Non-pigmented ciliary epithelial cell (primary cell): ENCODE measurements at places on chromosomes 2 and 18.

DNA sequence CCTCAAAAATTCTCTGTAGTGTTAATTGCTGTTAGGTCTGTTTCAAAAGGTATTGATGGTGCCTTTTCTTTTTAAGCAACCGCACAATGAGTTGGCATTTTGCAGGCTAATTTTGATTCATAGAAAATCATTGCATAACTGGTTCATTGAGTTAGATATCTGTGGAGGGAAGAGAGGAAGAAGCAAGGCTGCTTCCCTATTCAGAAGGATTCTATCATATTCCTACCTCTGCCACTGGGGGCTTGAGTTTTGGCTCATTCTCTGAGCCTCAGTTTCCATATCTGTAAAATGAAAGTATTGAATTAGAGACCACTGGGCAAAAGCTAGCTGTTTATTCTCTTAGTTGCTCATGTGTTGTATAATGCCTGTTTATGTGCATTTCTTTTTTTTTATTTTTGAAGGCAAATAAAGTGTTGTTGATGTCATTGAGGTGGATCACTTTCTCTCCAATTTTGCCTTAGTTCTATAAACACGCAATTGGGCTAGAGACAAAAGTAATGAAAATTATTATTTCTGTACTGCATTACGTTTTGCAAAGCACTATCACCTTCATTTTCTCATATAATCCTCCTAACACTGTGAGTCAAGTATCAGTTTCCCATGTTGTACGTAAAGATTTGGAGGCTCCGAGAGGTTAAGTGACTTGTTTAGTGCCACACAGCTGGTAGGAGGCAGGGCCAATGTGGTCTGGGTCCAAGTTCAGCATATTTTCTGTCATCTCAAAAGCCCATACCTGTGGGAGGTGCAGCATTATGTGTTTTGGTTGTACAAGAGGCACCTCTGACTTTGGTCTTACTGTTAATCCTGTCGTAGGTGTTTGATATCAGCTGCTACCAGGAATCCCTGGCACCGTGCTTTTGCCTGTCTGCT, 5.9 kb downstream of the TRIB2 start:
- no peak for DNase-seq

DNA sequence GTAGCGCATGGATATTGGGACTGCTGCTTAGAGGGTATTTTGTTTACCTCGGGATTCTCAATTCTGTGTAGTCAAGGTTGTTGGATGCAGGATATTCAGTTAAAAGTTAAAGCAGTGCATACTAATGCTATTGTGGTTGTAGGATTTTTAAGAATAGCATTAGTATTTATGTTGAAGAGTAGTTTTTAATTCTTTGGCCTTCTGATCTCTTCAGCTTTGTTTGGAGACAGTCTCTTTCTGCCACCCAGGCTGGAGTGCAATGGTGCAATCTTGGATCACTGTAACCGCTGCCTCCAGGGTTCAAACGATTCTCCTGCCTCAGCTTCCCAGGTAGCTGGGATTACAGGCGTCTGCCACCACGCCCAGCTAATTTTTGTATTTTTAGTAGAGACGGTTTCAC, 1.5 kb downstream of the RHBDD1 start:
- no peak for DNase-seq

DNA sequence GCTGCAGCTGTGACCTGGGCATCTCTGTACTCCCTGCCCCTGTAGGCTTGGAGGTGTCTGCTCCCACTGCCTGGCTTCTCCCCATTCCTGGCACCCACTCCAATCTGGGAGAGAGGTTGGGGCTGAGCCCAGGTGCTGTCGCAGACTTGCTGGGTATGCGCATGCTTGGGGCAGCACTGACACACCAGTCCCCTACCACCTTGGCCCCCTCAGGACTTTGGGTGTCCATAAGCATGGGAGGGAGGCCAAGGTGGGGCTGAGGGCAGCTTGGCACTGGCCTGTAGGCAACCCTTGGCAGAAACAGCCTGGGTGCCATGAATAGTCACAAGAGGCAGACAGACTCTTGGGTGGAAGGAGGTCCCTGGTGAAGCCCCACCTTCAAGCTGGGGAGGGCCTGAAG, 136.8 kb downstream of the QPCT start:
- DNase-seq, result no peak

DNA sequence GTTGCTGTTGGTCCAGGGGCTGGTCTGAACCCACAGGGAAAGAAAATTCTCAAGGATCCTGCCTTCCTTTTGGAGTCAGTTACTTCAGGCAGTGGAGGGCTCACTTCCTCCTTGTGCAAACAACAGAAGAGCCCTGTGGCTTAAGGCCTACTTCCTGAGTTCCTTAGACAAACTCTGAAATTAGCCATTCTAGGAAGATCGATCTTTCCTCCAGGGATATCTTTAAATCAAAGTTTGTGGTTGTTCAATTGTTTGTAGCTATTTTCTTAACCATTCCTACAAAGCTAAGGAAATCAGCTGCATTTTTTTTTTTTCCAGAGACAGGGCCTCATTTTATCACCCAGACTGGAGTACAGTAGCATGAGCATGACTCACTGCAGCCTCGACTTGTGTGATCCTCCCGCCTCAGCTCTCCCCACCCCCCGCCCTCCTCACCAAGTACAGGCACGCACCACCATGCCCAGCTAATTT, 156.0 kb downstream of the TANC1 start:
- DNase-seq, result peak; percentile 78

GRCh38 chr2:7861910-7862702, 819.8 kb upstream of the ID2 start:
- no peak for DNase-seq

DNA sequence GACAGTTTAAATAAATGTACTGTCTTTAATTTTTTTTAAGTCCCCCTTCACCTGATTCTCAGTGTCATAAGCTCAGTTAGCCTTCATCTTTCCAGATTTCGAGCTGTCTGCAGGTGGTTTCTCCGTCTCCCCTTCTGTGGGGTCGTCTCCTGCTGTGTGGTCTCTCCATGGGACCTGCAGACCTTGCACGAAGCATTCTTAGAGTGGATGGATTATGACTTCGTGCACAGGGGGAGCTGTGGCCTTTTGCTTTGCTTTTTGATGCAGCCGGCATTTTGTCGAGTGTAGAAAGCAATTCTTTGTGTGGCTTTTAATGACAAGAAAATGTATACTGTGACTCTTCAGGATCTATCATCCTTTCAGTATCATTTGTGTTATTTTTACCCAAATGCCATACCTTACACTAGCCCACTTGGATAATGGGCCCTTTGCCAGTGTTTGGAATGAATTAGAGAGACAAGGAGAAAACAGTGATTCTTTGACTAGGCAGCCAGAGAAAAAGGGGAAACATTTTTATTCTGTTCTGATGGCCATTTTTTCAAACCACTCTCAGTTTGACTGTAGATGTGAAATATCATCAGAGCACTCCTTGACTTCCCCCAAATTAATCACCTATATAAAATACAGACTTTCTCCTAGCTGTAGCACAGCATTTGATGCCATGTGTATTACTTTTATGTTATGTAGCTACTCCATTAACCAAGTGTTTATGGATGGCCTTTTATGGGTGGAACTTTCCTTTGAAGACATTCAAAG, 54.3 kb downstream of the ITGA6 start:
- no peak for DNase-seq

GRCh38 chr2:41900101-41900577, 147.7 kb upstream of the PKDCC start:
- no peak for DNase-seq

DNA sequence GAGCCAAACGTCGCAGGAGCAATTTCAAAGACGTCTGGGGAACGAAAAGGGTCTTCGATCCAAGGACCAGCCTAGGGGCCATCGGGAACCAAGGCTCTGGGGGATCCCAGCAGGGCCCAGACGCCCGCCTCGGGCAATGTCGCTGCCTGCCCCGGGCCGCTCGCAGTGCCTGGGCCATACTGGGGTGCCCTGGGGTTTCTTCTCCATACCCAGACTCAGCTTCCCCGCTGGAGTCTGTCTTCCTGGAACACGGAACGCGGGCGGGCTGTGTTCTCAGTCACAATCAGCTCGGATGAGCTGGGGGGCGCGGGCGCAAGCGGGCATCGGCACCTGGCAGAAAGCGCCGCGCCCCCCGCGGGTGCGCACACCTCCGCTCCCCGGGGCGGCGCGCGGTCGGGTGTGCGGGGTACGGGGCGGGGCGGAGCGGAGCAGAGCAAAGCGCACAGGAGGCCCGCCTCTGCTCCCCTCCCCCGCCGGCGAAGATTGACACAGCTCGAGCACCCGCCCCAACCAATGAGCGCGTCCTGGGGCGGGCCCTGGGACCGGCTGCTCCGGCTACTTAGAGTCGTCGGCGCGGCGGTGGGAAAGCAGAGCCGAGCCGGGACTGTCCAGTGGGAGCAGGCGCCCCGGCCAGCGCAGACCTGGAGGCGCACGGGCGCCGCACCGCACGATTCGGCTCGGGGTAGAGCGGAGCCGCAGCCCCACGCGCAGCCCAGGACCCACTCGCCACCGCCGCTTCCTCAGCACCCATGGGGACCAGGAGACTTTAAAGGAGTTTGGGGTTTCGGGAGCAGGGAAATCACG, at the start of gene LRATD1:
Gene LRATD1 (plus strand): TSS at position 585 of the 804 bp plus-strand sequence. CDS start 1,263 bp downstream, outside the sequence.
- peak; percentile 20 for DNase-seq

DNA sequence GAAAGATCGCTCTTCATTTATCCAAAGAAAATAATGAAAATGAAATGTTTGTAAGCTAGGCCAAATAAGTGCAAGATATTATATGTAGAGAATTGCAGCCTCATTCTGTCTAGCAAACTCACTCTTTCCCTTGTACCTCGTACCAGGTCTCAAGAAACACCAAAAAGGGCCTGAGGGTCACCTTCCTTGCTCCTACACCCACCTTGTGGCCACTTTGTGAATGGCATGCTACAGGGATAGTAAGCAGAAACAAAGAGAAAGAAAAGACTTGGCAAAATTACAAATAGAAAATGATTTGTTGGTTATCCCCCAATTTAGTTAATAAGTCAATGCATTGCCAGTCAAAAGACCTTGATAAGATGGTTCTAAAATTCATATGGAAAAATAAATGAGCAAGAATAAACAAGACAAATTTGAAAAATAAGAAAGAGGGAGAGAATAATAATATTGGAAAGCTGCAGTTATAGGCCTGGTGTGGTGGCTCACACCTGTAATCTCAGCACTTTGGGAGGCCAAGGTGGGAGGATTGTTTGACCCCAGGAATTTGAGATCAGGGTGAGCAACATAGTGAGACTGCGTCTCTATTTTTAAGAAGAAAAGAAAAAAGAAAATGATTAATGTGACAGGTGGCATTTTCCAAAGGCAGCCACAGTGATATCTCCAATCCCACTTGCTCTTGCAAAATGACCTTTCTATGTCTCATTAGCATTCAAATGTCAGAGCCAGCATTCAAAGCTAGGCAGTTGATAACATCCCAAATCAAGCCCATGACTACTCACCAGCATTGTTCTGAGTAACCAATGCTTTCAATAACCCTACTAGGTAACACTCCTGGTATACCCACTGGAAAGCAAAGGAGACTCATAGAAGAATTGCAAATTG, 38.8 kb upstream of the BMP10 start:
- peak; percentile 52 for DNase-seq

DNA sequence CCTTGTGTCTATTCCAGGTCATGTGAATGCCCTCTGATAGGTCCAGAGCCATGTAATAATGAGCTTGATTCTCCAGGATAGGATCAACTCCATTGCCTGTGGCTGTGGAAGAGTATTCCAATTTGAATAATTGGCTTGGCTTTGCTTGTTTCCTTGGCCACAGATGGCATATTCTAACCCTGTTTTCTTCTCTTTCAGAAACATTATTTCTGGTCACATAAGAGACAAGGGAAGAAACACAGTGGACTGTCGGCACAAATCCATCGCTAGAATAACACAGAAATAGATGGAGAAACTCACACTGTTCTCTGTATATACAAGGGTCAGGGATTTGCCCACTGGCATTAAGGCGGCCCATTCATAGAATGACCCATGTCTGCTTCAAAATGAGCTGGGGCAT, 278.4 kb upstream of the CCDC68 start:
- no peak for DNase-seq

- DNase-seq, result no peak
Observed at GRCh38 chr18:27599202-27599829, 414.2 kb upstream of the CHST9 start.

GRCh38 chr2:17257189-17257909, 260.9 kb downstream of the RAD51AP2 start:
- DNase-seq, result peak; percentile 19

DNA sequence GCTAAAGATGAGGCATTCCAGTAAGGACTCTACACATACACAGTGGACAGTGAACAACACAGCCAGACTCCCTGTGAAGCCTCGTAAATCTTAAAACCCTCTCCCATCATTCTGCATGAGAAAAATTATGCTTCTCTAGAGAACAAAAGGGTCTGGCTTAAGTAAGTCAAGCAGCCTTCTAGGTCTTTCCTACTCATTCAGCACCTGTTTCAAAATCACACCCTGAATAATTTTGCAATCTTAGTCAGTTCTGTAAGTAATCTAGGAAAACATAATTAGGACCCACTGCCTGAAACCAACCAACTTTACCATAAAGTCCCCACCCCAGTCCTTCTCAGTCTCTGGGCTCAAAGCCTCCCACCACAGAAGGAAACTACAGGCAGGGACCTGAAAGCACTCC, 19.7 kb downstream of the IAH1 start:
- no peak for DNase-seq

DNA sequence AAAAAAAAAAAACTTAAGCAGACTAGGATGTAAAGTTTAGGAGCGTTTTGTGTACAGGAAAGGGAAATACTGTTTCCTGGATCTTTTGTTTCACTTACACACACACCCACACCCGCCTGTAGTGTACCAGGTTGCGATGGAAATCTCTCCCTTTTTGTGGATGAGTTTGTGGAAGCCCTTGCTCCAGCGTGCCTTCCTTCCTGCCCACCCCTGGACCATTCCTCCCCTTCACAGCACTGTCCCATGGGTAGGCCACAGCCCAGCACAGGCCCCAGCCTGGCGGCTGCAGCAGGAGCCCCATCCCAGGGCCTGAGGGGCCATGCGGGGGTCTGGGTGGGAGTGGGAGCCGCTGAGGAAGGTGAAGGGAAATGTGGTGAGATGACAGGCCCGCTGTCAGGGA, 15.1 kb downstream of the MALL start:
- DNase-seq, result no peak

DNA sequence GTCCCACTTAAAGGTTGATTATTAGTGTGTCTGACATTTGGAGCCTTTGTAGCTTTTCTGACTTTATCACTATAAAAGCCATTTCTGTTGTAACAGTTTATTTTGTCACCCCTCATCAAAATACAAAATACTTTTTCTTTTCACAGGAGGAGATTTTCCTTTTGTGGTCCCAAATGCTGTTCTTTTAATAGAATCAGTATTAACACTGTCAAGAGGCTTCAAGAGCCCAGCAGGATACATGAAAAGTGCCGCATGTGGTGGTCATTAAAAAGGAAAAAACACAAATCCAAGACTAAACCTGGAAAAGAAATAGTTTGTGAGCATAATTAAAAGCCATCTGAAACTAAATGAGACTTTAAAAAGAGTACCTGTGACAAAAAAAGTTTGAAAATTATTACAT, 515.7 kb downstream of the DCDC2C start:
- DNase-seq, result no peak

DNA sequence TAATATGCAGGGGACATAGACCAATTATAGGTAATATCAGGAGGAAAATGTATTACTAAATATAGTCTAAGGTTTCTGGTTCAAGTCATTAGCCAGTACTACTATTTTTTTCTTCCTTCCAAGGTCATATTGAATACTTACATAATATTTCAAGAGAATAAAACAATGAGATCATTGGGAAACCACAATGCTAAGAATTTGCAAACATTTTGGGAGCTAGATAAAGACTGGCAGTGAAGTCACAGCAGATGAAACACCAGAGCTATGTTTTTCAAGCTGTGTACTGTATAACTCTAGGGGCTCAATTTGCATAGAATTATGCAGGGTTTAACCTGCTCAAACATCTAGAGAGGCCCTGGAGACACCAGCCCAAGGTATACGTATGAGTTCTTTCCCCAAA, 80.5 kb upstream of the KCNH7 start:
- peak; percentile 22 for DNase-seq
